NCI-H82 (cell line): ENCODE measurements at places on chromosomes 11 and 22.

DNA sequence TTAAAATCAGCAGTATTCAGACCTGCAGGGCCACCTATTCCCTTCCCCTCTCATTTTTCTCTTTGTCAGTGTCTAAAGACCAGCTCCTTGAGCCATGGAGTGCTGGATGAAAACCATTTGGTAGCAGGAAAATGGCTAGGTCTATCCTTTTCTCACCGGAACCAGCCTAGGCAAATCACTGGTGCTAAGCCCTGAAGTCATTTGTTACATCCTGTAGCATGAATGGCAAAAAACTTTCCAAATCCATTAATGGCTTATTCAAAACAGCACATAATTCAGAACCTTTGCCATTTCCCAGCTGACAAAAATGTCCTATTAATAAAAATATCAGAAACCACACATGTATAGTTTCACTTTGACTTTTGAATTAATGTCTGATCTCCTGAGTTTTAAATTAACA, 209.5 kb upstream of the E2F8 start:
- DNase-seq = no peak

DNA sequence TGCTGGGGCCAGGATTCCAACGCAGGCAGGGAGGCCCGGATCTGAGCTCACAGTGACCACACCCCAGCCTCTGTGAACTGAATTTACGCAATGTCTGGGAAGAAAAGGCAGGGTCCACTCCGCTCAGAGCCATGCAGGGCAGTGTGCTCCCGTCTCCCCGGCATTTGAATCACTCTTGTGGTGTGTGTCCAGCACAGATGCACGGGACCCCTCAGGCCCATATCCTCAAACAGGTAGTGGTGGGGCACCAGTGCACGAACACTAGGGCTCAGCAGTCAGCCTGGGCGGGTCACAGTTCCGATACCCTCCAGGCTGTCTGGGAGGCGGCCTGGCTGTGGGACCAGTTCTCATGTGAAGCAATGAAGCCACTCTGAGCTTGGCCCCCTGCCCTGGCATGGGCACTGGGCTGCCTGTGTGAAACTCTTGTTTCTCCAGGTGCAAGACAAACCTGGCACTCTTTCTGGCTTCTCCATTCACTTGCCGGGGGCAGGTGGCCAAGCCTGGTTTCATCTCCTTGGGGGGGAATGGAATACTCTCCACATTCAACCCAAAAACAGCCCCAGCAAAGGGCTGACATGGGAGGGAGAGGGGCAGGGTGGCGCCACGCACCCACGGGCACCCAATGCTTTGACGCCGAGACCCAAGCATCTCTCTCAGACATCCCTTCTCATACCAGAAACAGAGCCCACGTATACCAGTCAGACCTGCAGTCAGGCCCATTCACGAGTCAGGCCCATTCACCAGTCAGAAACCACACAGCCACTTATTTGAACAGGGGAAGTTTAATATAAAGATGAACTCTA, 14.3 kb downstream of the DHCR7 start:
- no peak for DNase-seq

- peak; percentile 2 for DNase-seq
These were observed 20.1 kb upstream of the PAMR1 start for GRCh38 chr11:35545391-35546003.

DNA sequence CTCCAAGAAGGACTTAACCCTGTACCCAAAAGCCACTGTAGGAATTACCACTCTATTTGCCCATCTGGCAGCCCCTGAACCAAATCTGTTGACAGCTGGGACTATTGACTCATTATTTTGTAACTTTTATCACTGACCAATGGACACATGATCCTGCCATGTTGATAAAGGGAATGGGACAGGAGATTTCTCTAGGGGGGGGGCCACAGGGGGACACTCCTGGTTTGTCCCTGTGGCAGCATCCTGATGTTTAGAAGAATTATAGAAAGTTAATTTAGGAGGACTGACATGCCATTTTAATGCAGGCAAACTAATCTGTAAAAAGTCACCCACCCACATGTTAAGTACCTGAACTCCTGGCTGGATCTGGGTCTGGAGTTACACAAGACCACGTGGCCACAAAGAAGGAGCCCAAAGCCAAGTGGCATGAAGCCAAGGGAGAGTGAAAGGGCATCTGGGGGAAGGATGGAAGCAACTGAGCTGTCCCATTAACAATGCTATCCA, 558.1 kb downstream of the ETS1 start:
- peak; percentile 18 for DNase-seq

DNA sequence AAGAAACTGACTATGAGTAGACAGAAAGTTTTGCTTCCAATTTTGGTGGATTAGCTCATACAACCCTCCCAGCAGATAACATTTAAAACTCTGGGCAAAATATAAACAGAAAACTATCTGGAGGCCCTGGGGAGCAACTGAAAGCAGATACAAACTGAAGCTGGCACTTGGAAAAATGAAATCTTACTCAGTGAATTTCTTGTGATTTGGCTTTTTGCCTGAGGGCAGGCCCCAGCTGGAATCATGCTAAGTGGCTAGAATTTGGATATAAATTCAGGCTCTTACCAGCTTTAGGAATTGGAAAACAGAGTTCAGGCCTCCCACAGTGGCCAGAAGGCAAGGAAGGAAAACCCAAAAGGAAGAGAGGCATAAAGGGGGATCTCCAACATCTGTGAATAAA, 85.8 kb downstream of the EFCAB6 start:
- DNase-seq = no peak

DNA sequence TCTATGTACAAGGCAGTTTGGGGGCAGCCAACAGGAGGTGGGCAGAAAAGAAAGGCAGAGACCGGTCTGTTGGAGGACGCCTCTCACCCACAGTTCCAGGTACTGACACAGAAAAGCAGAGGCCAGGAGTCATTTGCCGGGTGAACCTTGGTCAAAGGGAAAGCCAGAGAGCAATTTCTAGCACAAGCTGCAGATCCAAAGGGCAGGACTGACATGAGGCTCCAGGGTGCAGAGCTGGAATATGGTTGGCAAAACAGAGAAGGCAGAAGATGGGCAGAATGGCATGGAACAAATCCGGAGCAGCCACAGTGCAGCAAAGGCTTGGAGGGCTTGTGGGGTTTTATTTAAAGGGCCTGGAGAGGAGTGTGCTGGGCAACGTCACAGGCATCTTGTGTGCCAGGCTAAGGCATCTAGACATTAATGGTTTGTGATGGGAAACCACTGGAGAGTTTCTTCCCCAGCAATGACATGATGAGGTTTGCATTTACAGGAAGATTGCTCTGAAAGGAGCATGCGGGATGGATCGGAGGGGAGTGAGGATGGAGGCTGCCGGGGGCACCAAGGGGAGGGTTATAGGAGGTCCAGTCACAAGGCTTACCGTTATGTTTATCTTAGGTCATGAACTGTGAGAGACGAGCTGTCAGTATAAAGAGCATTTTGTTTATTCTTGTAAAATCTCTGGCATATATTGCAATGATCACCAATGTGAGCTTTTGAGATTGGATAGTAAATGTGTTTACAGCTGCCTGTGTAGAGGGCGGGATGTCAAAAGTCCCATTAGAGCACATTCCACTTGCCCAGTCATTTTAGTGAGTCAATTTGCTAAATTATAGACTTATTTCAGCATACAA, 5.7 kb upstream of the MMP20 start:
- DNase-seq = no peak

DNA sequence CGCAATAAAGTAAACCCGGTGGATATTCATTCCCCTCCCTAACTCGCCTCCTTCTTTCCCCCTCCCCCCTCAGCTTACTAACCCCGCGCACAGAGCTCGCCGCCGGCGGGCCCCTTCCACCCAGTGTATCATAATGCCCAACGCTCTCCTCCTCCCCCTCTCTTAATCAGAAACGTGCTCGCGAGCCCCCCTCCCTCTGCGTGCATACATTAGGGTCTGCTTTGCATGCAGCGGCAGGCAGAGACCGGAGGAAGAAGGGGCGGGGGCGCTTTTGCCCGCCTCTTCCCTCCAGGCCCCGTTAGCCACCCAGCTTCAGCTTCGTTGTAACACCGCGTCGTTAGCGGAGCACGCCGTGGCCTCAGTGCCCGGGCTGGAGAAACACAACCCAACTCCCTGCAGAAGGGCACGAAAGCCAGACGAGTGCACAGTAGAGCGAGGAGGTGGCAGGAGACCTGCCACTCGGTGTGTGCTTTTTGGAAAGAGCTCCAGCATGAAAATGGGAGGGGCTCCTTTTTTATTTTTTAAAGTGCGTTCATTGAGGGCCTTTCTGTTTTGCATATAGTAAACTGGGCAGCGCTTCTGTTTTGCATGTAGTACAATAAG, 901 bp upstream of the KMT2A start:
- peak; percentile 99 for DNase-seq

DNA sequence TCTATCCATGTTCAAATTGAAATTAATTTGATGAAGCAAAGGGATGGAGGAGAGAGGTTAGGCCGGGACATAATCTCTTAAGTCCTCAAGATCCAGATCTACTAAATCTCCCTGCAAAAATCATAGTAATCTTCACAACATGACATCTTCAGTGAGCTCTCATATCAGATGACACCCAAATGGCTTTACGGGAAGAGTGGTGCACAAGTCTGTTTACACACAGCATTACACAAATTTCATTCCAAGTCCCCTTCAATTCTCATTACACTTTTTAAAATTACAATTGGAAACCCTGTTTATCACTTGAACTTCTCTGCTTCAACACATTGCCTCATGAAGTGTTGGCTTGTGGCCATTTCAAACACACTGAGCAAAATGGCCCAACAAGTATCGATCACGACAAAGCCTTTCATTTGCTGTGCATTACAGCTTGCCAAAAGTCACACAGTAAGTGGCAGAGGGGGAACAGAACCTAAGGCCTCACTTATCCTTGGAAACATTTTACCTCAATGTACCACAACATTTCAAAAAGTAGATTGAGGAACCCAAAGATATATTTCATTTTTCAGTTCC, 17.9 kb upstream of the TPH1 start:
- DNase-seq = peak; percentile 95

DNA sequence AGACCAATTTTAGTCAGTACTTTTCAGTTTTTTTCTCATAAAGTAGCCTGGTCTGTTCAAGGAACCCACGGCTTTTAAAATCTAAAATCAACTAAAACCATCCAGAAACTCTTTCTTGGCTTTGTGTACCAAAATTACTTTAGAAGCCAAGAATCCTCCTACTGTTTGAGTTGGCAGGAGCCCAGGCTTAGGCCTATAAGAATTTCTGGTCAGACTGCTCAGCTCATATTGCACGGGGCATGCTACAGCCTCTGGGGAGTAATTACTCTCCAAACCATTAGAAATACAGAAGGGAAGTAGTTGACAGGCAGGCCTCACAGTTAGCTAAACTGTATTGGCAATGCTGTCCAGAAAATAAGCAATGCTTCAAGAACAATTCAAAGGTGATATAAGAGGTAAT, 1862.9 kb upstream of the RAG2 start:
- peak; percentile 60 for DNase-seq

DNA sequence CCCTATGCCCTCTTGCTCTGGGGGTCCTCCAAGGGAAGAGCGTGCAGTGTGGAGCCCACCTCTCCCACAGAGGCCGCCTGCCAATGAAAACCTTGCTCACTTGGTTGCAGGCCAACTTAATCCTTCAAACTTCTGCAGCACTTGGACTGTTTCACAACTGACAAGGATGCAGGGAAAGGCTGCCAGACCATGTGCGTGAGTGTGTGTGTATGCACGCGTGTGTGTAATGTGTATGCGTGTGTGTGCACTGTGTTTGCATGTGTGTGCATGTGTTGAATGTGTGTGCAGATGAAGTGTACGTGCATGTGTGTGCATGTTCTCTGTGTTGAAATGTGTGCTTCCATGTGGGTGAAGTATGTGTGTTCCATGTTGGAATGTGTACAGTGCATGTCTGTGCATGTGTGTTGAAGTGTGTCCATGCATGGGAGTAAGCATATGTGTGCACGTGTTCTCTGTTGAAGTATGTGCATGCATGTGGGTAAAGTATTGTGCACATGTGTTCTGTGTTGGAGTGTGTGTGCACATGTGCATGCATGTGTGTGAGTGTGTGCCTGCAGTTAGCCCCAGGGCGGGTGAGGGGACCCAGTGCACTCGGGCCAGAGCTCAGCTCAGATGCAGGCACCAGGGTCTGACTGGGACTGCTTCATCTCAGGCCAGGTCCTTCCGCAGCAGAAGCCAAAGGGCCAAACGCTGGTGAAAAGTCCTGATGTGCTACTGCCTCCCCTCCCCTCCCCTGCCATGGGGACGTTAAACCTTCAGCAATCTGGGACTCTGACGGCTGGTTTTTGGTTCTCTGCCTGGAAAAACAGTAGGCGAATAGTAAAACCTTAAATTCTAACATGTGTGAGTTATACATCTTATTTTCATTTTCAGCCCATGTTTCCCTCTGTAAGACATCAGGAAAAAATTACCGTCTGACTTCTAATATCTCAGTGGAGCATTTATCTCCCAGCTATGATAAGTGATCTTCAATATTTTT, 72.0 kb downstream of the FLI1 start:
- no peak for DNase-seq

DNA sequence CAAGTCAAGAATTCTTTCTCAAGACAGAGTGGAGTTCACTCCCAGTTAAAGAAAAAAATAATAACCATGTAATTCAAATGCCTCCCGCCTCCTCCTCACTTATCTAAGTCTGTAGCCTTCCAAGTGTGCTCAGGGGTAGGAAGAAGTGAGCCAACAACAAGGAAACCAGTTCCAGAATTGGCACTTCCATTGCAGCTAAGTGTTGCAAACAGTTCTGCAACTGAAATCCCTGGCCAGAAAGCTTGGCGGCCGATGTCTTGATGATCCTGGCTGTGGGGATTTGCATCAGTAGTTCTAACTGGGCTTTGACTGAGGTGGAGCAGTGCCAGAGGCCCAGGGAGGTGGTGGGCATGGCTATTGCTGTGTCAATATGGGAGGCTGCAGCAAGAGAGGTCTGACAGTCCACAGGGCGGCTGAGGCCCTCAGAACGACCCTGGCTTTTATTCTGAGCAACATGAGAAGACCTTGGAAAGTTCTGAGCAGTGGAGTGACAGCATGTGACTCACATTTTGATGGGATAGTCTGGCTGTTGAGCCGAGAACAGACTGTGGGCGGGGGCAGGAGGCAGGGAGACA, 19.2 kb downstream of the DHCR7 start:
- DNase-seq = no peak

- no peak for DNase-seq
These were observed 31.9 kb downstream of the ATG13 start for GRCh38 chr11:46649180-46649738.
